ENCODE measurements at places on chromosomes 6 and 20.

DNA sequence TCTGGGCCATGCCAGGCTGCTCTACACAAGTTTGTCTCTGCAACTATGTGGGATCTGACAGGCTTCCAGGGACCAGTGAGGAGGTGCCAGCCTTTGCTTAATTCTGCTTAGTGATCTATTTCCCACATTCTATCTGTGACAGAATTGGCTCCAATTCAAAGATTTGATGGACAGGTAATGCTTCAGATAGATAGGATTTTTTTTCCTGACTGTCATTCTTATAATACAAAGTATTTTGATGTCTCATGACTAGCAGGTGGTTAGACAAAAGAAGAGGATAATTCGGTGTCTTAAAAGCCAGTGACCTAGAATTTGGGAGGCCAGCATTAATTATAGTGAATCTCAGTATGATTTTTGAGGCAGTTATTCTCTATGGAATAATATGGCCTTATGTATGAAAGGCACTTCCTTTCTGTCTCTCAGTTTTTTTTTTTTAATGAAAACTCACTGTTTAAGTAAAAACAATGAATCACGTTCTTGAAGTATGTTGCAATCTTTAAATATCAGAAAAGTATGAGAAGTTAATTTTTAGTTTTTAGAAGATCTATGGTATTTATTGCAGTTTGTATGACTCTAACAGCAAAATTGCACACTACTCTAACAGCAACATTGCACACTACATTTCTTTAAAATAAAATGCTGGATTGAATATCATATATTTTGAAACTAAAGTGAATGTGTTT lies 43.7 kb downstream of the TMEM200A start:
- DNase-seq: no peak

- no peak for DNase-seq
Observed at GRCh38 chr6:38311201-38311600, 328.5 kb downstream of the BTBD9 start.

DNA sequence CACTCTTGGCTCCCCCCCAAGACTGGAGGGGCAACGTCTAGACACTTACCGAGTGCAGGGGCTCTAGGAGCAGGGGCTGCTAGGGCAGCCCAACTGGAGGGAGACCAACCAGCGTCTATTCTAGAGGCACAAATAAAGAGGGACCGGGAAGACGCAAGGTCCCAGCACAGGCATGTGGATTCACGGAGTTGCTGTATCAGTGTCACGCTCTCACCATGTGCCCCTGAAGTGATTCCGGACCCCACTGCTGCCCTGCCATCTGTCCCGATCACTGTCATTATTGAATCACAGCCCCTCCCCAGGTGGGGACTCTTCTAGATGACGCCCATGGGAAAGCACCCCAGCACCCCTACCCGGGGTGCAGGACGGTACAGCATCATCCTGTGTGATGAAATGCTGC lies 54.2 kb downstream of the RAMACL start:
- DNase-seq: no peak

DNA sequence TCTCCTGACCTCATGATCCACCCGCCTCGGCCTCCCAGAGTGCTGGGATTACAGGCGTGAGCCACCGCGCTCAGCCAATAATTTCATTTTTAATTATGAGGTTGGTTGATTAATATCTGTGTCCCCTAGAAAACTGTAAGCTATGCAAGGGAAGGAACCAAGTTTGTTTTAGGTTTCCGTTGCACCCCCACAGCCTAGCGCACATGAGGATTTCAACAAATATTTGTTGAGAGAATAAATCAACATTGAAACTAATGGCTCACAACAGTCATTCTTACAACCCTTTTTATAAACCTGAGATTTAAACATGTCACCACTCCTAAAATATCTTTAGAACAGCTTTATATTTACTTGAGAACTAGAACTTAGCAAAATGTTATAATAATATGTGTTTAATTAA lies 114.0 kb upstream of the CARMIL1 start:
- no peak for DNase-seq

DNA sequence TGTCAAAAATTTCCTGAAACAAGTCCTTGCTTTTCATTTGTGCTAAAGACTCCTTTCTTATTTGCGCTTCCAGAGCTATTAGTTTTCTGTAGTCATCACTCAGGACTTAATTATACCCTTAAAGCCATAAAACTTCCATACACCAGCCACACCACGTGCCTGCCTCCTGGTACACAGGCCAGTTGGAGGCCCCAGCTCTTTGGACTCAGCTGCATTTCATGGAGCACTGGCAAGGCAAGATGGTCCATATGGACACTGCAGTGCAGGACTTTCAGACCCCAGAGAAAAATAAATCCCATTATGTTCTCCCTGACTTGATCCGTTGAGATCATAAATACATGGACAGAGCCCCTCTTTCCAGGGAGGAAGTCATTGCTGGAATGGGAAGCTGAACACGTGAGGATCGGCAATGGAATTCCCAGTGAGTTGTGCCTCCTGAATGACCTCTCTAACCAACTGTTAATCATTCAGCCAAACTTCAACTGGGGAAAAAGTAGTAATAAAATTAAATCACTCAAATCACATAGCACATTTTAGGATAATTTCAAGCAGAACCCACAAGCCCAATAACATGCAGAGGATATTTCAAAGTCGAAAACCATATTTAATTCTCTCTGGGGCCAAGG lies 173.1 kb downstream of the HACE1 start:
- no peak for DNase-seq

- DNase-seq: no peak
Observed at GRCh38 chr6:14804785-14805210, 441.1 kb upstream of the JARID2 start.

DNA sequence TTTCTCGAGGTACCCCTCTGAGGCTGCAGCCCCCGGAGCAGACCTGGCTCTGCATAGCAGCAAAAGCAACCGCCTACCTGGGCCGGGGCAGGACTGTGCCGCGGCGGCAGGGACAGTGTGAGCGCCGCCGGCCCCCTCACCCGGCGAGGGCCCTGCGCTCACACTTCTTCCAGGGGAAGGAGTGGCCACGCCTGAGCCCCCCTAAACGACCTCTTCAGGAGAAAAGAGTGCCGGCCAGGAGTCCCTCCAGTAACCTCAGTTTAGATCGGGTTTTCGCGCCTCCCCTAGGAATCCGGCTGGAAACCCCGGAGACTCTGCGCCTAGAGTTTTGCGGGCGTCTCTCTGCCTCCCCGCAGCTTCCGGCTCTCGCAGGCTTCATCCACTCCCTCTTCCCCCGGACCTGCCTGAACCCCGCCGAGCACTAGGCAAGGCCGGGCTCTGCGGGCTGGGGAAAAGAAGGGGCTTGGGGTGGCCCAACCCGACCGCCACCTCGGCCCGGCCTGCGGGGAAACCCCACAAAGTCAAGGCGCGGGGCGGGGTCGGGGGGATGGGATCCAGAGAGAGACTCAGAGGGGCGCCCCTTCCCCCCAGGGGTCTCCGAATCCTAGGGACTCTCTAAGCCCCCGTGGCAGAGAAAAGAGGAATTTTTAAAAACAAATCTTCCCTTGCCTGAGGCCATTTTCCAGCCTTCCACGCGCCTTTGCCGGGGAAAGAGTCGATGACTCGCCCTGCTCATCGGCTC lies 558 bp downstream of the LINC00237 start:
- DNase-seq: no peak

DNA sequence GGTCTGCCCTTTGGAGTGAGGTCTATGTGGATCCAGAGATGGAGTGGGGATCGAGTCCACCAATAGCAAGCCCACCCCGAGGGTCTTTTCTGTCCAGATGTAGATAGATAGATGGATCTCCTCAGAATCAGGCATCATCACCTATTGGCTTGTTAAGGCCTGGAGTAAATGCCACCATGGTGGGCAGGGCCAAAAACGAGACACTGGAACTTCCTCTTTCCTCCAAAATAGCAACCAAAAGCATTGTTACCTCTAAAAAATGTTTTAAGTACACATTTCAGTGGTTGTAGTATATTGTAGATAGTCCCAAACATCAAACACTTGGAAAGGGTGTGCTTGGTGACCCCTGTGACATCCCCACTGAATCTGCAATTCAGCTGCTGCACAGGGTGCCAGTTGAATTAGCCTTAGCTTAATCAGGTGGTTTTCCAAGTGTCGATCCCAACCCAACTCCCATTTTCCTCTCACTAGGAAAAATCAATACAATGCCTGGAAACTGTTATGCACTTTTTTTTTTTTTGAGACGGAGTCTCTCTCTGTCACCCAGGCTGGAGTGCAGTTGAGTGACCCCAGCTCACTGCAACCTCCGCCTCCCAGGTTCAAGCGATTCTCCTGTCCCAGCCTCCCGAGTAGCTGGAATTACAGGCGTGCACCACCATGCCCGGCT lies 35.0 kb upstream of the NELFCD start:
- no peak for DNase-seq

DNA sequence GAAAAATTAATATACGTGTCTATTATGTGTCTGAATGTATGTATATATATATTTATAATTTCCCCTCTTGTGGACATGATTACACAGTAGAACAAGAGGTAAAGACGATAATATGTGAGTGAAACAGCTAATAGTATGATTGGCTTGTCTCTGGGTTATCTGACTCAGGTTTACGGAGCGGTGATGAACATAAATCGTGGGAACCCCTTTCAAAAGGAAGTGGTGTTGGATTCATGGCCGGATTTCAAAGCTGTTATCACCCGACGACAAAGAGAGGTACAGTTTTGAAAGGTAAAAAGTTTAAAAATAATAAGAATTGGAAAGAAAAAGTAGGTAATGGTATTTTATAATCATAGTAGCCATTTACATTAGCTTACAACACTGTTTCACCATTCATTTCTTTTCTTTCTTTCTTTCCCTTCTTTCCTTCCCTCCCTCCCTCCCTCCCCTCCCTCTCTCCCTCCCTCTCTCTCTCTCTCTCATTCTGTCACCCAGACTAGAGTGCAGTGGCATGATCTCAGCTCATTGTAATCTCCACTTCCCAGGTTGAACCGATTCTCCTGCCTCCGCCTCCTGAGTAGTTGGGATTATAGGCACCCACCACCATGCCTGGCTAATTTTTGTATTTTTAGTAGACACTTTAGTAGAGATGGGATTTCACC lies 15.9 kb downstream of the GLYATL3 start:
- no peak for DNase-seq

DNA sequence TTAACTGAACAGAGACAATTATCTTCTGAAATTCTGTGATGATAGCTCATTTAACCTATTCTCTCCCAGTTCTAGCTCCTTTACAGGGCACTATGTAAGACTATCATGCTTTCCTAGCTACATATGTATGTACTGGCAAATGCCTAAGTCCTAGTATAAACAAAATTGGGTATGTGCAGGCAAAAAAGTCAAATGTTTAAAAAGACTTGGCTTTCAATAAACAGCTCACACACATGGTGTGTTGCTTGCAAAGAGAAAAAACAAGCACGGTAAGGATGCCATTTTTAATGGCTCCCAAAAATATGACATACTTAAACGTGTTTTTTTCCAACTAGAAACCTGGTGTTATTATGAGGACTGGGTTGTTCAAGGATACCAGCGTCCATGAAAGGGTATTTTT lies 44.8 kb downstream of the TOMM6 start:
- no peak for DNase-seq

DNA sequence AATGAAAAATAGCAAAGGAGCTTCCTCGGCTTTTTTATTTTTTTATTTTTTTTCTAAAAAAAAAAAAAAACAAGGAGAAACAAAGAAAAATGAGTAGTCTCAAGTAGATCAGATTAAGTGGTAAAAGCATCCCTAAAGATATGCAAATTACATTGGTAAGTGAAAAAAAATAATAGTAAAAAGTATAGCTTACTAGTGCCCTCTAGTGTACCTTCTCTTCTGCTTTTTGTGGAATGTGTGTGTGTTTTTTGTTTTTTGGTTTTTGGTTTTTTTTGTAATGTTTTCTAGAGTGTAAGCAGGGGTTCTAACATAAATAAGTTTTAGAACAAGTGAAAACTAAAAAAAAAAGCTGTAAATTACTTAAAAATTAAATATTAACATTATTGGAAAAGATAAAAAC lies 1062.0 kb downstream of the HACE1 start:
- no peak for DNase-seq

GRCh38 chr6:7165002-7165889 lies 57.5 kb downstream of the RREB1 start:
- DNase-seq: no peak

DNA sequence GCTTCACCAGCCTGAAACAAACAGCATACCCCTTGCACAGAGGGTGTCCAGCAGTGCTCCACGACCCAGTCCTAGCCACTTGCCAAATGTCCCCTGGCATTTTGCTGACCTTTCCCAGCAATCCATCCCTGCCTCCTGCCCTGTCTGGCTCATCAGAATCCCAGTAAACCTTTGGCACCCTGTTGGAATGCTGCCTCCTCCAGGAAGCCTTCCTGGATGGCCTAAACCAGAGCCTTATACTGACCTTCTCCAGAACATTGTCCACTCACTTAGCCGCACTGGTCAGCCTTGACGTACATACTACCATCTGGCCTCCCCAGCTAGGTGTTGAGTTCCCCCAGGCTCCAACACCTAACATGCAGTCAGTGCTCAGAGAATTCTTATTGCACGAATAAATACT lies 2.0 kb upstream of the PACSIN1 start:
- DNase-seq: no peak

GRCh38 chr6:134447423-134447822 lies 129.5 kb upstream of the SGK1 start:
- no peak for DNase-seq

DNA sequence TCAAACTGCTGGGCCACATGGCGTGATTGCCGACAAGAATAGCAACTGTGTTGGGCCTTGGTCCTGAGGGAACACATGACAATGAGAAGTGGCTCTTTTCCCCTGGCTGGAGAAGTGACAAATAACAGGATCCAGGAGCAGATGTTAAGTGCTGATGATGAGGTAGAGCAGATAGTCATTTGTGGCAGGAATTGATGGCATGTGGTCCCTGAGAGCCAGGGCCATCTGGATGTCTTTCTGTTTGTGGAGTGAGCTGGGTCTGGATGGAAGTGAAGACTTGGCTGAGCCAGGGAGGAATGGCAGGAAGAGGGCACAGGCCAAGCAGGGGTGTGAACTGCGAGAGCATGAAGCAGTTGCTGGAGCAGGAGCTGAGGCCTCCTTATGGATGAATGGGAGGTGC lies 67.8 kb downstream of the SCAND1 start:
- DNase-seq: no peak

- DNase-seq: no peak
Observed at GRCh38 chr6:13412639-13413465, 74.5 kb downstream of the GFOD1 start.

DNA sequence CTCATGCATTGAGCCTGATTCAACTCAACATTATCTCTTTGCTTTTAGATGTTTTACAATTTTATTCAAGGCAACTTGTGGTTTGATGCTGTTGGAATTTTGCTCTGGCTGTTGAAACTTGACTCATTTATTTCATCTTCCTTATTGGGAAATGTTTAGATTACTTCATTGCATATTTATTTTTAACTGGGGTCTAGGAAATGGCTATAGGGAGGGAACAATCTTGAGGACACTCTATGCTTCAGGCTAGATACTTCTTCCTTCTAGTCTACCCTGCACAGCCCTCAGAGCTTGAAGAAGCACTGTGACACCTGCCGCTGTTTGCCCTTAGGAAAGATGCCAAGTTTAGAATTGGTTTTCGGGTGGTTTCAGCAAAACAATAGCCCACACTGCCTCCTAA lies 183.4 kb downstream of the ADGRG6 start:
- DNase-seq: no peak

Data from effector CD8-positive, alpha-beta T cell (primary cell).